ENCODE measurements at places on chromosomes 11 and 22. TPM values are rescaled to one million over a fixed set of nuclear protein-coding genes. Genes with fewer than 3 reads are reported as not detected.

- peak overlapping the region; percentile 47 for H3K4me3 ChIP-seq
- no peaks in the 10 kb centered on the region for H3K27me3 ChIP-seq
- DNase-seq = no peak
- peak overlapping the region; percentile 96 for H3K27ac ChIP-seq
Measured at GRCh38 chr11:121198491-121198890, 94.1 kb upstream of the SC5D start.

- no peaks in the 10 kb centered on the region for H3K36me3 ChIP-seq
- H3K27ac ChIP-seq = no peak overlapping the region
- no peak overlapping the region for H3K4me3 ChIP-seq
- no peak for DNase-seq
- peaks cover 15% of the 10 kb centered on the region for H3K4me1 ChIP-seq
Measured at GRCh38 chr11:83336993-83337392, 50.8 kb upstream of the CCDC90B start.

DNA sequence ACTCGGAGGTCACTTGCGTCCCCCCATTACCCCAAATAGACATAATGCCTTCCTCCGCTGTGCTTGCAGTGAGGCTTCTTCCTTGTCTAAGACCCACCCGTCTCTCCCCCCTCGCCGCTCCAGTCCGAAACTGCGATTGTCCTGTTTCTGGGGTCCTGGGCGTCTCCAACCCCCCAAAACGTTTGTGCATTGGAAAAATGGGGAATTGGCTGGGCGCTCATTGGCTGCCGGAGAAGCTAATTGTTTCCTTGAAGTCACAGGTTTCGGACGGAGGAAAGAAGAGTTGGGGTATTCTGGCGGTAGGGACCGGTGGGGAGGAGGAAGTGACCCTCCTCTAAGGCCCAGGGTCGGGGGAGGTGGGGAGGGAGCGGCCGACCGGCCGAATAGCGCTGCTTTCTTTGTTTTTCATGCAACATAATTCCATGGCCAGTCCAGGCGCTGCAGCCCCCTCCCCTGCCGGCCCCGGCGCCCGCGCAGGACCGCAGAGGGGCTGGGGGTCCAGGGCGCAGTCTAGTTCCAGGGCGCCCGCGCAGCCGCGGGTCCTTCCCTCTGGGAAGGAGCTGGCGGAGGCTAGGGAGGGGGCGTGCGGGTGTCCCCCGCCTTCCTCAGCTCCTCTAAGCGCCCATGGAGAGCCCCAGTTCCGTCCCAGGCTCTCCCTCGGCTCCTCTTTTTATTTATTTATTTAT, 12.7 kb upstream of the CPT1A start:
- H3K36me3 ChIP-seq = no peaks in the 10 kb centered on the region
- H3K27ac ChIP-seq = no peak overlapping the region
- peak overlapping the region; percentile 82 for H3K4me3 ChIP-seq
- peaks cover 26% of the 10 kb centered on the region for H3K27me3 ChIP-seq

- H3K27ac ChIP-seq = no peak overlapping the region
- DNase-seq = no peak
- H3K4me1 ChIP-seq = peaks cover 19% of the 10 kb centered on the region
Measured at GRCh38 chr22:37345863-37346504, 63.7 kb downstream of the CYTH4 start.

- H3K4me3 ChIP-seq = no peak overlapping the region
- H3K27me3 ChIP-seq = no peaks in the 10 kb centered on the region
- H3K36me3 ChIP-seq = no peaks in the 10 kb centered on the region
- DNase-seq = no peak
- H3K27ac ChIP-seq = no peak overlapping the region
- no peaks in the 10 kb centered on the region for H3K4me1 ChIP-seq
Measured at GRCh38 chr11:1234054-1234720, 11.3 kb downstream of the MUC5B start.

GRCh38 chr11:124481365-124482323, 36.1 kb upstream of the OR8B8 start:
- no peaks in the 10 kb centered on the region for H3K36me3 ChIP-seq

The APOL4 gene
- not detected for total RNA-seq

The DNAJC24 gene
- total RNA-seq = 17.8 TPM
